ENCODE measurements at places on chromosomes 6 and 20.

DNA sequence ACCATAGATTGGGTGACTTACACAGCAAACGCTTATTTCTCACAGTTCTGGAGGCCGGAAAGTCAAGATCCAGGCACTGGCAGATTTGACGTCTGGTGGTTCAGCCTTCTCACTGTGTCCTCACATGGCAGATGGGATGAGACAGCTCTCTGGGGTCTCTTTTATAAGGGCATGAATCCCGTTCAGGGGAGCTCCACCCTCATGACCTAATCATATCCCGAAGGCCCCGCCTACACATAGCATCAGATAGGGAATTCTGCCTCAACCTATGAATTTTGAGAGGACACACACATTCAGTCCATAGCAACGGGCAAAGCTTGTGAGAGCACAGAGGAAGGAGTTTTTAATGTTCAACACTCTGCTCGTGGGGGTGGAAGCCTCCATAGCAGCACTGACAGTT lies 27.5 kb downstream of the DAAM2 start:
- no peak for DNase-seq

GRCh38 chr6:20467437-20467836 lies 65.8 kb downstream of the E2F3 start:
- no peak for DNase-seq

DNA sequence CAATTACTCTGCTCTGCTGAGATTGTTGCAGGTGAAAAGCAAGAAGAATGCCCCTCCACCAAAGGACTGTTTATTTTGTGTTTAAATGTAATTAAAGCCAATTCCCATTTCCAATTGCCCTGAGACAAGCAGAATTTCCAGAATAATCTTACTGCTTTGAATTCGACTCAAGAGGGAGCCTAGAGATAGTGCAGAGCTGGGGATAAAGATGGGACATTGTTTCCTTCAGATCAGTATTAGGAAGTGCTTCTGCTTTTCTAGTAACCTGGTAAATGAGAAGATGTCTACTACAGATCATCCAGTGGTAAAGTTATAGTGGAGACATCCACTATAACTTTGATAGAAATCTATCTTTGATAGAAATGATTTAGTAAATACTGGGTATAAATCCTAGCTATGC lies 326.9 kb downstream of the UBE3D start:
- no peak for DNase-seq

- no peak for DNase-seq
Observed at GRCh38 chr6:12923644-12924235, 207.2 kb downstream of the PHACTR1 start.

DNA sequence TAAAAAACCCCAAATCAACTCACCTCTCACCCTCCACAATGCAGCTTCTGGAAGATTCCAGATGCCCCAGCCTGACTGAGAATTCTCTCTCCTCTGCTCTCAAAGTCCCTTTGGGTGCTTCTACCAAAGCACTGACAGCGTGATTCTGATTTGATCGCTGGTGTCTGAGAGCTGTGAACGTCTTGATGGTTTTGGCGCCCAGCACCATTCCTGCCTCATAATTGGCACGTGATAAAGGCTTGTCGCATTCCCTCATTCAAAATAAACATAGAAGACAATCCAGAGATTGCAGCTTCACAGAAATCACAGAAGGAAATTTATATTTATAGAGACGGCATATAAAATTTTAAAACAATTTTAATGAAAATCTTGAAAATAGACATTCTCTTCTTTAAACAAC lies 24.1 kb upstream of the ECI2 start:
- DNase-seq: no peak

DNA sequence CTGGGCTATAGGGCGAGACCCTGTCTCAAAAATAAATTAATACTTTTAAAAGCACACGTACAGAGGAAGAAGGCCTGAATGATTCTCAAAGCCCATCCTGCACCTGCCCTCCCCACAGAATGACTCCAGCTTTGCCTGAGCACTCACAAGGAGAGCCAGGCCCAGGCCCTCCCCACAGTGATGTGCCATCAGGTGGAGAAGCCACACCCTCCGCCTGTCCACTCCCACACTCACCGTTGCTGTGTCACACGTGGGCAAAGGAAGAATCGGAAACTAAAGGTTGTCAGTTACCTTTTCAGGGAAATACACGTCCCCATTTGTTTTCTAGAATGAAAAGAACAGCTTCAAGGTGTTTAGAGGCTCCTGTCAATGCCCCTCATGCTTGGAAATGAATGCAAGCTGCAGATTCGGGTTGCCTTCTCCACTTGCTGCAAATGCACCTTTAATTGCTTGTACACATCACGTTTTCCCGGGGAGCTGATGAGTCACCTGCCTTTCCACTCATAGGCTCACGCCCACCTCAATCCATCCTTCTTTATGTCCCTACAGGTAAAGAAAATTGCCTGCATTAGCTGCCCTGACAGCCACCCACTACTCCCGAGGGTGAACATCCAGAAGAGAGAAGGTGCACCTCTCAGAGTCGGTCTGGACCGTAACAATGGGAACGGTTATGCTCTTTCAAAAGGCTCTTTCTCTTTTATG lies 45.5 kb upstream of the AFDN start:
- no peak for DNase-seq
